ENCODE measurements at places on chromosomes 4 and X.

GRCh38 chr4:154692304-154692818 is 51.4 kb upstream of the LRAT start:
- H3K4me1 ChIP-seq, result no peaks in the 10 kb centered on the region
- DNase-seq, result no peak
- no peaks in the 10 kb centered on the region for H3K36me3 ChIP-seq
- H3K27ac ChIP-seq, result no peak overlapping the region
- H3K4me3 ChIP-seq, result no peak overlapping the region

GRCh38 chr4:90137555-90137954 is 10.4 kb downstream of the CCSER1 start:
- no peak overlapping the region for H3K4me3 ChIP-seq
- H3K36me3 ChIP-seq, result no peaks in the 10 kb centered on the region
- no peaks in the 10 kb centered on the region for H3K27me3 ChIP-seq
- H3K27ac ChIP-seq, result no peak overlapping the region
- no peaks in the 10 kb centered on the region for H3K4me1 ChIP-seq

- H3K4me1 ChIP-seq, result no peaks in the 10 kb centered on the region
- no peaks in the 10 kb centered on the region for H3K36me3 ChIP-seq
- no peak overlapping the region for H3K4me3 ChIP-seq
- no peak overlapping the region for H3K27ac ChIP-seq
- DNase-seq, result no peak
Observed at GRCh38 chrX:152989292-152989658, 4.6 kb downstream of the PNMA5 start.

GRCh38 chr4:149176039-149176438 is 639.6 kb downstream of the IQCM start:
- H3K4me1 ChIP-seq, result no peaks in the 10 kb centered on the region
- H3K27ac ChIP-seq, result no peak overlapping the region
- DNase-seq, result no peak
- H3K36me3 ChIP-seq, result no peaks in the 10 kb centered on the region

GRCh38 chr4:158253350-158253980 is 43.2 kb downstream of the TMEM144 start:
- no peak for DNase-seq
- H3K27ac ChIP-seq, result no peak overlapping the region
- H3K4me1 ChIP-seq, result no peaks in the 10 kb centered on the region
- no peak overlapping the region for H3K4me3 ChIP-seq

- no peaks in the 10 kb centered on the region for H3K27me3 ChIP-seq
- H3K4me1 ChIP-seq, result no peaks in the 10 kb centered on the region
Observed at GRCh38 chrX:3393581-3394111, 47.2 kb upstream of the MXRA5 start.

DNA sequence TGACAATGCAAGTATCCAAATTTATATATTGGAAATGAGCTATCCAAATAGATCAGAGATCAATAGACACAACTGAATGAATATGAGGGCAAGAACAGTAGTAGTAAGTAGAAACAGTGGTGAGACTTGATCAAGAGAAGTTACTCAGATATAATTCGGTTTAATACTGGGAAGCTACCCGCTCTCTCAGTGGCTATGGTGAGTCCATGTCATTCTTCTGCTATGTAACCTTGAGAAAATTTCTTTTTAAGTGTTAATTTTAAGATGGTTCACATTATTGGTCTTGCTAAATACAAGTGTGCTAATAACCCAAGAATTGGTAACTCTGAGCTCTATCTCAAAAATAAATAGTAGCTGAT is 53.6 kb downstream of the LEF1 start:
- H3K4me1 ChIP-seq, result no peaks in the 10 kb centered on the region
- no peak for DNase-seq
- no peak overlapping the region for H3K27ac ChIP-seq
- H3K27me3 ChIP-seq, result no peaks in the 10 kb centered on the region
- no peaks in the 10 kb centered on the region for H3K36me3 ChIP-seq
- H3K4me3 ChIP-seq, result no peak overlapping the region

- no peak overlapping the region for H3K27ac ChIP-seq
- H3K36me3 ChIP-seq, result no peaks in the 10 kb centered on the region
- no peaks in the 10 kb centered on the region for H3K27me3 ChIP-seq
Observed at GRCh38 chrX:3582451-3582850, 131.0 kb downstream of the PRKX start.

GRCh38 chr4:128517739-128518510 is 230.3 kb upstream of the PGRMC2 start:
- peak overlapping the region; percentile 79 for H3K27ac ChIP-seq
- no peaks in the 10 kb centered on the region for H3K27me3 ChIP-seq
- no peaks in the 10 kb centered on the region for H3K36me3 ChIP-seq
- H3K4me1 ChIP-seq, result peaks cover 19% of the 10 kb centered on the region

DNA sequence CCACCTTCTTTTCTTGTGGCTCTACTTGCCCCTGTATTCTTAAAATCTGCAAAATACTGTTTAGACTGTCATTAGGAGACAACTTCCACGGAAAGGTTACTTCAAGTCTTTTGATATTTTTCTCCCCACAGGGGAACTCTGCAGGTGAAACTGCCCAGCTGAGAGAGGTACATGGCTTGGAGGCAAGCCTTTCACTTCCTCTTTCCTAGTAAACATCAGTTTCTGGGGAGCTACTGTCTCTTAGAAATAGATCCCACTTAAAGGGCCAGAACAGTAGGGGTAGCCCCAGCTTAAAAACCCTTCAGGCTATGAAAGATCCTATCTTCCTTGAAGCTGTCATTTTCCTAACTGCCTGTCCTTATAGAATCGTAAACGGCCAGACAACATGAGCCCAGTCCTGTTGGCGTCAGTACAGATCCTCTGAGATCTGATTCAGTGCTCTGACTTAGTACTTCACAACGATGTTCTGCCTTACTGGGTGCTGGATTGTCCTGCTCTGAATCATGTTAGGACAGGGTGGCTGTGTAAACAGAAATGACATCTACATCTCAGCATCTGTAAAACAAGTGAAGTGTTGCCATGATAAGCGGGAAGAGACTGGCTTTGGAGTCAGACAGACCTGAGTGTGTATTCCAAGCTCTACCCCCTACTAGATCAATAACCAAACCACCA is 102.1 kb downstream of the ITIH6 start:
- no peak overlapping the region for H3K4me3 ChIP-seq
- no peak overlapping the region for H3K27ac ChIP-seq
- H3K36me3 ChIP-seq, result no peaks in the 10 kb centered on the region
- no peak for DNase-seq

GRCh38 chr4:65023081-65023480 is 613.8 kb upstream of the TECRL start:
- no peaks in the 10 kb centered on the region for H3K27me3 ChIP-seq
- no peak overlapping the region for H3K27ac ChIP-seq

- no peak for DNase-seq
- no peaks in the 10 kb centered on the region for H3K36me3 ChIP-seq
- no peaks in the 10 kb centered on the region for H3K27me3 ChIP-seq
Observed at GRCh38 chr4:24279469-24279868, 304.9 kb downstream of the DHX15 start.

- no peak overlapping the region for H3K4me3 ChIP-seq
- H3K27ac ChIP-seq, result no peak overlapping the region
- H3K4me1 ChIP-seq, result peaks cover 7% of the 10 kb centered on the region
- no peaks in the 10 kb centered on the region for H3K36me3 ChIP-seq
- no peak for DNase-seq
- no peaks in the 10 kb centered on the region for H3K27me3 ChIP-seq
Observed at GRCh38 chr4:138833974-138834373, 181.6 kb upstream of the NOCT start.

GRCh38 chrX:43716696-43717095 is 60.6 kb downstream of the MAOA start:
- no peak overlapping the region for H3K4me3 ChIP-seq
- H3K27ac ChIP-seq, result no peak overlapping the region
- no peaks in the 10 kb centered on the region for H3K36me3 ChIP-seq
- no peaks in the 10 kb centered on the region for H3K4me1 ChIP-seq

DNA sequence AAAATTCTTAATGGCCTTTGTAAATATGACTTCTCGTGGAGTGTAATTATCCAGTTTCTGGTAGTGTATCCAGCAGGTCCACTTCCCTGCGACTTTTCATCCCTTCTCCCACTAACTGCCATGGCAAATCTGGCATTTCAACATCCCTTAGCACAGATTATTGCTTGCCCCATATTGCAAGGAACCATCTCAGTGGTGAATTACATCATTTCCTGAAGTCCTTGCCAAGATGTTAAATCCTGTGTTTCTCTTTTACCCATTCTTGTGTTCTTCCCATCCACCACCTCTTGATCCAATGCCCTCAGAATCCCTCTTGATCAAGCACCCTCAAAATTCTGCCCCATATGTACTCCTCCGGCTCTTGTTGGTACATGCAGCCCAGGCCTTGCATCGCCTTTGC is 88.1 kb upstream of the ZNF81 start:
- no peaks in the 10 kb centered on the region for H3K36me3 ChIP-seq
- no peaks in the 10 kb centered on the region for H3K27me3 ChIP-seq
- no peak overlapping the region for H3K27ac ChIP-seq
- no peak for DNase-seq

- DNase-seq, result no peak
- no peak overlapping the region for H3K4me3 ChIP-seq
- no peak overlapping the region for H3K27ac ChIP-seq
- H3K27me3 ChIP-seq, result no peaks in the 10 kb centered on the region
- no peaks in the 10 kb centered on the region for H3K36me3 ChIP-seq
- no peaks in the 10 kb centered on the region for H3K4me1 ChIP-seq
Observed at GRCh38 chr4:39166177-39166576, 16.2 kb upstream of the WDR19 start.

- H3K27ac ChIP-seq, result no peak overlapping the region
- no peaks in the 10 kb centered on the region for H3K36me3 ChIP-seq
- no peak for DNase-seq
- no peaks in the 10 kb centered on the region for H3K4me1 ChIP-seq
Observed at GRCh38 chr4:176718881-176719280, 73.8 kb downstream of the VEGFC start.

GRCh38 chrX:16440446-16440845 is 209.5 kb upstream of the S100G start:
- H3K27ac ChIP-seq, result no peak overlapping the region
- no peaks in the 10 kb centered on the region for H3K4me1 ChIP-seq
- H3K36me3 ChIP-seq, result no peaks in the 10 kb centered on the region
- no peaks in the 10 kb centered on the region for H3K27me3 ChIP-seq
- no peak overlapping the region for H3K4me3 ChIP-seq

GRCh38 chr4:152374153-152374552 is 161.7 kb downstream of the FBXW7 start:
- H3K4me3 ChIP-seq, result no peak overlapping the region
- no peaks in the 10 kb centered on the region for H3K27me3 ChIP-seq
- H3K27ac ChIP-seq, result no peak overlapping the region

DNA sequence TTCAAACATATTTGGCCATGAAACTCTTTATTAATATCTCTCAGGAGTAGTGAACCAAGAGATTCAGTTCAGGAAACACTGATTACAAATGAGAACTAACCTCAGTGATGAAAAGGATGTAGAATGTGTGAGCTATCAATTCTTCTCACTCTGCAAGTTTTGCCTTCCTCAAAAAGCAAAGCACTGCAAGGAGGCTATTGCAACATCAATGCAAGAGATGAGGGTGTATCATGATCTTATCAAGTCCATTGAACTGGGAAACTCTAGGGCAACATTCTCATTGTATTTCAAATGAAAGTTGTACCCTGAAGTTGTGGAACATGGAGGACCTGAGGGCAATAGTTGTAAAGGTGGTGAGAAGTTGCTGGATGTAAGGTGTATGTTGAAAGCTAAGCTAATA is 56.4 kb upstream of the VEGFC start:
- H3K4me1 ChIP-seq, result no peaks in the 10 kb centered on the region
- no peaks in the 10 kb centered on the region for H3K27me3 ChIP-seq
- no peak overlapping the region for H3K27ac ChIP-seq
- H3K4me3 ChIP-seq, result no peak overlapping the region
- no peak for DNase-seq

DNA sequence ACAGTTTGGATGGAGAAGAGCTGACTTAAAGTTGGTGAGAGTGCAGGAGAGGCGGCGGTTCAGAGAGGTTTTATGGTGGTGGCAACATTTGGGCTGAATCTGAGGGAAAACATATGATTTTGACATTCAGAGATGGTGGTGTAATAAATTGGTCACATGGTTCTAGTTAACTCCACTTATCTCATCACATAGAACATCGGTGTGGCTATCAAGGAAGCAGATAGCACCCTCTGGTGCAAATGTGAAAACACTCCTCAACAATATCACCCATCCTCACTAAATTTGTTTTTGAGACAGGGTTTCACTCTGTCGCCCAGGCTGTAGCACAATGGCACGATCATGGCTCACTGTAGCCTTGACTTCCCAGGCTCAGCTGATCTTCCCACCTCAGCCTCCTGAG is 28.8 kb downstream of the SUPT20HL2 start:
- H3K27ac ChIP-seq, result no peak overlapping the region
- H3K36me3 ChIP-seq, result no peaks in the 10 kb centered on the region
- H3K4me1 ChIP-seq, result no peaks in the 10 kb centered on the region
- H3K27me3 ChIP-seq, result no peaks in the 10 kb centered on the region
- H3K4me3 ChIP-seq, result no peak overlapping the region

- DNase-seq, result no peak
- H3K27ac ChIP-seq, result no peak overlapping the region
- H3K4me1 ChIP-seq, result no peaks in the 10 kb centered on the region
- no peaks in the 10 kb centered on the region for H3K27me3 ChIP-seq
- no peaks in the 10 kb centered on the region for H3K36me3 ChIP-seq
Observed at GRCh38 chr4:37279894-37280592, 35.5 kb downstream of the NWD2 start.

- H3K4me3 ChIP-seq, result no peak overlapping the region
- no peaks in the 10 kb centered on the region for H3K36me3 ChIP-seq
- H3K4me1 ChIP-seq, result no peaks in the 10 kb centered on the region
- no peak overlapping the region for H3K27ac ChIP-seq
Observed at GRCh38 chr4:95165926-95166524, 382.7 kb downstream of the UNC5C start.

DNA sequence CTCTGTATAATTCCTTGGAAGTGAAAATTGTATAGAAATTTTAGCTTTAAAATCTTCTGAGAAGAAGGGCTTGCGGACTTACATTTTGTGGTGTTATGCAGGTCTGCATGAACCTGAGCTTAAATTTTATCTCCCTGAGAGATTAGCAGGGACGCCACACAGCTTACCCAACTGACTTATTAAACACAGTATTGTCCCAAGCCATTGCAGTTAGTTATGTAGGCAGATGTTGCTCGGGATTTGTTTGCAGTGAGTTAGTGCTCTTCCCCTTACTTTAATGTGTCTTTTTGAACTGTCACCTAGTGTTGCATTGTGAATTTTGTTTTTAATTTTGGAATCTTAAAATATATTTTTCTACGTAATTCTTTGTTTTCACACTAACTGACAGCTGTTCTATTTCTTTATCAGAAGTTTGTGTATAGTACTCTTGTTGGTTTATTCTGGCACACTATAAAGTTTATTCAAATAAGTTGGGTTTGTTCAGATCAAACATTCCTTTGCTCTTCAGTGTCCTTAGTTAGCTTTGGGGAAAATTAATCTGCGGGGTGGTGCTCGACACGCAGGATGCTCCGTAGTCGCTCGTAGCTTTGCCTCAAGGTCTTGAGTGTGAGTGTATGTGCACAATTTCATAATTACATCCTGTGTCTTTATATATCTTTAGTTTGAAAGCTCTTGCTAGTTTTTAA is 145.4 kb downstream of the STIM2 start:
- H3K27ac ChIP-seq, result peak overlapping the region; percentile 19
- no peaks in the 10 kb centered on the region for H3K4me1 ChIP-seq
- DNase-seq, result no peak
- no peak overlapping the region for H3K4me3 ChIP-seq

GRCh38 chrX:100995469-100995868 is 26.0 kb downstream of the ARL13A start:
- DNase-seq, result no peak
- peaks cover 5% of the 10 kb centered on the region for H3K36me3 ChIP-seq
- no peaks in the 10 kb centered on the region for H3K4me1 ChIP-seq
- no peak overlapping the region for H3K4me3 ChIP-seq
- H3K27me3 ChIP-seq, result no peaks in the 10 kb centered on the region

Measured in esophagus squamous epithelium (tissue), 5 donors.